BJ (cell line): ENCODE measurements at places on chromosomes 2 and 18.

GRCh38 chr2:181646415-181646987 is 10.4 kb downstream of the CERKL start:
- DNase-seq: no peak

DNA sequence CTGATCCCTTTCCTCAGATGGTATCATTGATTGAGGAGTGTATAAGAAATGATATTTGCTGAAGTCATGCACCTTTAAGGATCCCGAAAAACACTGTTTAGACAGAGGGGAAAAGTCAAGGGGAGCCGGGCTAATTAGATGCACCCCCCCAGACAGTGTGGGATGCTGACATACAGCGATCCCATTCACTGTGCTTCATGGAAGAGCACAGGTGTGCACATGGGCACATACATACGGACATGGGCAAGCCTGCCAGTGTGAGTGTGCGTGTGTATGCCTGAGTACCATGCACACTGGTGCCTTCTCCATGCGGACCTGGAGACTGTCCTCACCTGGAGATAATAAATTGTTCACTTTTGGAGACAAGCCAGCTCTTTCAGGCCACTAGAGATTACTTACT is 22.6 kb downstream of the MEIS1 start:
- no peak for DNase-seq

- DNase-seq: no peak
These were observed 71.2 kb upstream of the CAVIN2 start for GRCh38 chr2:191917967-191918651.

GRCh38 chr2:39836638-39837037 is 57.6 kb upstream of the THUMPD2 start:
- DNase-seq: no peak

DNA sequence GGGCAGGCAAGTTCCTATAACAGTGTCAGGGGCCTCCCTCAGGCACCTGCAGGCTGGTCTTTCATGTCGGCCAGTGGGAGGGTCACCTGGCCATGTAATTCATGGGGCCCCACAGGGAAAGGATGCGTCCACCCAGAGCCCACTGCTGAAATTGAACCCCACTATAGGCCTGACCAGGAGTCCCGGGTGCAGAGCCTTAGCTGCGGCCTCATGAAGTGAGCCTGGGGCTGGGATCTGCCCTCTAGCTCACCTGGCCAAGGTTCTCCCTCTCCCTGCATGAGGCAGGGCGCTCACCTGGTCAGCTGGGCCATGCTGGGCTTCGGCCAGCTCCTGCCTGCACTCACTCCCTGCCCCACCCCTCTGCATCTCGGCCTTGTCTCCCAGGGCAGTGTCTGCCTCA is 41.1 kb downstream of the C1QL2 start:
- no peak for DNase-seq

GRCh38 chr18:63189817-63190216 is 129.8 kb downstream of the BCL2 start:
- no peak for DNase-seq

DNA sequence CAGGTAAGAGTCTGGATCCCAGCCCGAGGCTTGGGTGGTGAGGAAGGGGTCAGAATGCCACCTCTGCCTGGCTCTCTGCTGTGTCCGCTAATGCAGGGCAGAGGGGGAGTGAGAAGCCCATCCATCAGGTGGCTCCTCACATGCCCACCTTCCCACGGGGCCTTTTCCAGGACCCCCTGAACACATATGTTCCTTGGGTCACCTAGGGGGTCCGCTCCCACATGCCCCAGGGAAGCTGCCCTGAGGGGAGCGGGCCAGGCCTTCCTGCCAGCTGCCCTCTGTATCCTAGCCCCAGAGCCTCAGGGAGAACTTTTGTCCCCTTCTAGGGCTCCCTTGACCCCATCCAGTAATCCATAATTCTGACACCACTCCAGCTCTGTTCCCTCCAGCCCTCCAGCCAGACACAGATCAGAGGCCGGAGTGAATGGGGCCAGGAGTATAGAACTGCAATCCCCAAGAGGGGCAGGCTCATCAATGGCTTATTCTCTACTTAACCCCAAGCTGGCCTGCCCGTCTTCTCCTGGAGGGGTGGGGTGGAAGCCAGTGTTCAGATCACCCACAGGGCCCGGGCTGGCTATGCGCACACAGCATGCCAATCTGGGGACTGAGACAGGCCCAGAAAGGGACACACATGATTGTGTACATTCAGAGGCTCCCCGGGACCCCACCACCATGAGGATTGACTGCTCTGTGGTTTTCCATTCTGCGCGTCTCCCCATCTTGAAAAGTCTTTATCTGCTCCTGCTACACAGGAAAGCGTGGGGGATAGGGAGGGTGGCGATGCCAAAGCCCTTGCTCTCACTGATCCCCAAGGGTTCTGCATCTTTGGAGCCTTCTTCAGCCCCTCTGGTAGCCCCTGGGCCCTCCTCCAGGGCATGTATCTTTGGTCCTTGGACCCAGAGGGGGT is 1.1 kb downstream of the EMILIN1 start:
- no peak for DNase-seq

DNA sequence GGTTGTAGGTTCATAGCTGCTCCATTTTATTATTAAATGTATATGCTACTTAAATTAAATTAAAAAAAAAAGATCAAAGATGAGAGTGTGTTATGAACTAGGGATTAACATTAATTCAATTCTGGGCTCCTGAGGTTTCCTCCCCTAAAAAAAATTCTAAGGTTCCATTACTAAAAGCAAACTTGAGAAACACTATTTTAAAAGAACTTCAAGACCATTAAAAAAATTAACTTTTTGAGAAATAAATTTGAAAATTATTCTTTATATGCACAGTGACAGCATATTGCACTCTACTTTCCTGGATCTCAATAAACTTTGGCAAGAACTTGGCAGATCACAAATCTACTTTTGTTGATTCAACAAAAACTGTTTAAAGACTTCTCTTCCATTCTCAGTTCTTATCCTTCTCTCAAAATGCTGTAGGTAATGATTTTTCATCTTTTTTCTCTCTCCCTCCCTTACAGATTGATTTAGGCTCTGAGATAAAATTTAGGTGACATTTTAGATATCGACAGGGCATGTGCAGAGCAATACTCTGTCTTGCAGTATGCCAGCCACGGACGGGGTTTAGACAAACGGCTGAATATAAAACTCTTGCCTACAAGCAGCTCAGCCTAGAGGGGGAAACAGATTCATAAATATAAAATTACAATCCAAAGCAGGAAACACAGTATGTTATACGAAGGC is 592 bp upstream of the MARS2 start:
- no peak for DNase-seq

- no peak for DNase-seq
These were observed 329.6 kb upstream of the MAP2 start for GRCh38 chr2:209094221-209094620.

GRCh38 chr2:197600306-197600705 is 75.1 kb downstream of the RFTN2 start:
- no peak for DNase-seq

- DNase-seq: no peak
These were observed 286.8 kb upstream of the EPAS1 start for GRCh38 chr2:46010223-46010924.

- DNase-seq: no peak
These were observed 12.4 kb downstream of the IL37 start for GRCh38 chr2:112923237-112923966.
